ENCODE measurements at places on chromosomes 5 and 9.

DNA sequence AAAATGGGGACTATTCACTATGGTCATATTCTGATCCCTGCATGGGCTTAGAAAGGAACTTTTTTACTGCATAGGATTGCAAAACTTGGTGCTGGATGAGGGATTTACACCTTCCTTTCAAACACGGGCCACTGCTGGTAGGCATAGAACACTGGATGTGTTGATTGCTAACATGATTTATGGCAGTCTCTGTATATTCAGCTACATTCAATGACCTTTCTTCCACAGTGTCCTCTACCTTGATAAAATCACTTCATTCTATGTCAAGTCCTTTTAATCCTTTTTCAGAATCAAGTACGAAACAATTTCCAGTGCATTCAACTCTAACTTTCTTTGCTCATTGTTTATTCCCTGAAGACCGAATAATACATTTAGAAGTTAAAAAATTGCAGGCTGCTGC is 91.9 kb upstream of the ATG10 start:
- no peak for DNase-seq

GRCh38 chr5:111602817-111603445 is 90.6 kb upstream of the STARD4 start:
- no peak for DNase-seq

- no peak for DNase-seq
Observed at GRCh38 chr9:70618784-70619183, 204.3 kb upstream of the KLF9 start.

GRCh38 chr9:36566813-36567221 is 5.9 kb upstream of the MELK start:
- no peak for DNase-seq

- DNase-seq = no peak
Observed at GRCh38 chr5:158086856-158087255, 227.9 kb upstream of the CLINT1 start.

DNA sequence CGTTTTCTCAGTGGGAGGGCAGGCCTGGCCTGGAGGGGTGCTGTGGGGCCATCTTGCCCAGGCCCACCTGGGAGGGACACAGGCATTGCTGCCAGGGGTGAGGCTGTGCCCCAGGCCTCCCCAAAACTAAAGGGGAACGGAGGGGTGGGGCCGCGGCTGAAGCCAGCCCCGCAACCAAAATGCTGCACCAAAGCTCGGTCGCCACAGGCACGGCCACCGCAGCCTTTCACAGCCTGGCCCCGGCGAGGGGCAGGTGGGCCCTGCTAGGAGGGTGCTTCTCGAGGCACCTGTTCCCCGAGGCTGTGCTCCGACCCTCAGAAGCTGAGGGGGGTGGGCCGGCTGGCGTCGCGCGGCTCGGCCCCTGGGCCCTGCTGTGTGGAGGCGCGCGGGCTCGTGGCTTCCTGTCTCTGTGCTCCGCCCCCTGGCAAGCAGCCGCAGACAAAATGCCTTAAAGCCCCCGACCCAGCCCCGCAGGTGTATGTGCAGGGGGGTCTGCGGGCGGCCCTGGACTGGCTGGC is 57.6 kb downstream of the JAK2 start:
- peak; percentile 9 for DNase-seq

- DNase-seq = no peak
Observed at GRCh38 chr5:158644301-158644700, 455.4 kb downstream of the EBF1 start.

GRCh38 chr5:43997647-43998272 is 391.5 kb downstream of the FGF10 start:
- DNase-seq = no peak

DNA sequence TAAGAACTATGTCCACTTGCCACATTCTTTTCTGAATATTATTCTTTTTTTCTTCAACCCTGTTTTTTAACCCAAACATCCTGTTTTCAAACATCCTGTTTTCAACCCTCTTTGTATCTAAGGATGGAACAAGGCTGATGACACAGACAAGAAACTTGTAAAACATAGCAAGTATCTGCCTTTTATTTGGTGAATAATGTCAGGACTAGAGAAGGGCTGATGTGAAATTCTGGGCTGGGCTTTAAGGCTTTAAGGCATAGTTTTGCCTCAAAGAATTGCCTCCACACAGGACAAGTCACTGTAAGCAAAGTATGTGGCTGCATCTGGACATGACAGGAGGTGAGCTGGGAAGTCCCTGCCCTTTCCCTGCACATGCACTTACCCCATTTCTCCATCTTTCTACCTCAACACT is 42.5 kb upstream of the RIC1 start:
- no peak for DNase-seq

DNA sequence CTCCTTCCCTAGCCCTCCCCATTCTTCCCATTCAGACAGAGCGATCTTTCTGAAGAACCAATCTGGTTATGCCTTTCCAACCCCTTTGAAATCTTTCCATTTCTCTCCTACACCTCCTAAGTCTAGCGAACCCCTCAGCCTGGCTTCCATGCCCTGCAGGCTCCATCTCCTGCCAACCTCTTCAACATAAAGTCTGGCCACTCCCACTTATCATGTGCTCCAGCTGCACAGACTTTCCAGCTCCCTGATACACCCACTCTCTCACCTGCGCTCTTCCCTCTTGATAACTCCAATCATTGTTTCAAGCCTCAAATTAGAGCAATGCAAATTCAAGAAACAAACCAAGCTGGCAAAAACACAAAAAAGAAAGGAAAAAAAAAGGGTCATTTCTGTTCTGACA is 3.8 kb upstream of the ORM1 start:
- DNase-seq = no peak

DNA sequence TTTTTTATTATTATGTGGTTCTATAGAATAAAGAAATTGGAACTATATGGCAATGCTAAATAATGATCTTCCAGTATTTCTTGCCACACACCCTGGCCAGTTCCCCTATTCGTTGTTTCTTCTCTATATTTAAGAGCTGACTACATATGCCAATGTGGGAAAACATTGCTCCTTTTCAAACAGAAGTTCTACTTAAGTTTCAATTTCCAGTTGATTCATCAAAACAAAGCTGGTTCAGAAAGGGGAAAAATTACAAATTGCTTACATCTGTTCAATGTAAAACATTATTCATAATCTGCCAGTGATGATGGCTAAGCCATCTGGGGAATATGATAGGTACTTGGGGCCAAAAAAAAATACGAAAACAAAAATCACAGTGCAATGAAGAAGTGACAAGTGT is 76.9 kb downstream of the ST8SIA4 start:
- no peak for DNase-seq

GRCh38 chr9:80061940-80062339 is 490.2 kb downstream of the TLE4 start:
- DNase-seq = no peak

- peak; percentile 72 for DNase-seq
Observed at GRCh38 chr9:129102791-129103594, 7.6 kb downstream of the CRAT start.

DNA sequence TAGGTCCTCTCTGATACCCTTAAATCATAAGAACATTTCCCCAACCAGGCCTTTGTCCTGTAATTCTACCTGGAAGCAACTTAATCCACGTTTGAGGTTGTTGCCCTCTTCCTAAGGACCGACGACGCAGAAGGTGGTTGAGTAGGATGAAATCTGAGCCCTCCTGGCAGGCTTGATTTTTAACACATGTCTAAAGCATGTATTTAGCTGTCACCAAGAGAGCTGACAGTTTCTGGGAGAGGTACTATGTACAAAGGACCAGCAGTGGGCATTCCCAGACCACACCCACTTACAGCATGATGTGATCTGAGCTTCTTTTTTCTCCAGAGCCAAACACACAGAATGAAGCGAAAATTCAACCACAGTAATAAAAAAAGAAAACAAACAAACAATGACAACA is 260.9 kb downstream of the SH3GL2 start:
- DNase-seq = no peak

- DNase-seq = no peak
Observed at GRCh38 chr5:2921651-2922050, 170.2 kb upstream of the IRX2 start.

Data from SK-N-SH (cell line).